ENCODE measurements at places on chromosomes 6 and 20. TPM values are rescaled to one million over a fixed set of nuclear protein-coding genes. Genes with fewer than 3 reads are reported as not detected.

Gene ERVFRD-1
- total RNA-seq: 0.09 TPM

Gene ZNF391
- 1.9 TPM for total RNA-seq

Gene SLC17A2
- not detected for total RNA-seq

Gene ENPP1
- 6.9 TPM for total RNA-seq

Gene TIAM2
- total RNA-seq: 9.3 TPM

Gene HSPA12B
- total RNA-seq: 15.7 TPM

Gene PSORS1C2
- not detected for total RNA-seq

Gene HAO1
- total RNA-seq: not detected

Gene PCK1
- 21.6 TPM for total RNA-seq

Gene EFCAB8
- 0.18 TPM for total RNA-seq

Gene YTHDF1
- 19.3 TPM for total RNA-seq

Gene WDR27
- 12.3 TPM for total RNA-seq

Gene SMPDL3A
- 6.0 TPM for total RNA-seq

Gene CALHM6
- total RNA-seq: 3.9 TPM

Gene RAET1G
- total RNA-seq: 0.55 TPM

Gene HUS1B
- not detected for total RNA-seq

Gene KCNG1
- 0.65 TPM for total RNA-seq

Gene RPS10
- 770 TPM for total RNA-seq

Gene MYLK4
- total RNA-seq: 2.6 TPM

Gene TSHZ2
- 12.0 TPM for total RNA-seq

Gene BMP7
- 29.3 TPM for total RNA-seq

Gene SLC17A3
- not detected for total RNA-seq

Gene RSPH9
- 0.21 TPM for total RNA-seq

Gene NMBR
- not detected for total RNA-seq

Gene SLPI
- 44.2 TPM for total RNA-seq

Gene FAXC
- 0.42 TPM for total RNA-seq

Gene POM121L2
- total RNA-seq: not detected

Gene FLRT3
- total RNA-seq: 3.1 TPM

Gene EPPIN
- 0.68 TPM for total RNA-seq

Gene WFDC6
- not detected for total RNA-seq

Gene VSX1
- not detected for total RNA-seq

Gene DSN1
- 6.7 TPM for total RNA-seq

Gene CGAS
- 2.2 TPM for total RNA-seq

Gene MDN1
- total RNA-seq: 23.6 TPM

Gene MLN
- not detected for total RNA-seq

Gene PRICKLE4
- total RNA-seq: 3.1 TPM

Gene PBOV1
- total RNA-seq: not detected

Gene DEFB123
- not detected for total RNA-seq

Gene SRMS
- total RNA-seq: not detected

Gene GTSF1L
- not detected for total RNA-seq

Gene CDKAL1
- total RNA-seq: 9.8 TPM

Gene LY6G6F
- total RNA-seq: not detected

Gene MDFI
- total RNA-seq: 9.2 TPM

Gene PI16
- 28.2 TPM for total RNA-seq

Gene EDN3
- total RNA-seq: not detected

Measured in left cardiac atrium (tissue), 4 donors.